Pancreas (tissue), 10 donors: ENCODE measurements at places on chromosomes 16 and 17. TPM values are rescaled to one million over a fixed set of nuclear protein-coding genes. Genes with fewer than 3 reads are reported as not detected.
A peak's percentile ranks its signal among the peaks of the same experiment; 100 is the strongest.

The SLC13A2 gene
- not detected for total RNA-seq

The MYCBPAP gene
- total RNA-seq: 0.43 TPM

The ITGAD gene
- not detected for total RNA-seq

The LDAF1 gene
- total RNA-seq: 12.2 TPM

The MYO15B gene
- total RNA-seq: 32.2 TPM

The TMEM186 gene
- total RNA-seq: 4.7 TPM

The CLEC18A gene
- 1.6 TPM for total RNA-seq

The KRT12 gene
- not detected for total RNA-seq

The EPN2 gene
- 15.9 TPM for total RNA-seq

The KRTAP3-1 gene
- not detected for total RNA-seq

The SOCS3 gene
- total RNA-seq: 27.5 TPM

The SECTM1 gene
- total RNA-seq: 1.0 TPM

The CALB2 gene
- total RNA-seq: 0.19 TPM

The ADAP2 gene
- 13.3 TPM for total RNA-seq

The SEPTIN12 gene
- not detected for total RNA-seq

The KRT25 gene
- not detected for total RNA-seq

The KRT39 gene
- total RNA-seq: not detected

The GAS2L2 gene
- 0.12 TPM for total RNA-seq

GRCh38 chr17:50661795-50662391, 27.2 kb downstream of the ABCC3 start:
- DNase-seq: peak; percentile 72

DNA sequence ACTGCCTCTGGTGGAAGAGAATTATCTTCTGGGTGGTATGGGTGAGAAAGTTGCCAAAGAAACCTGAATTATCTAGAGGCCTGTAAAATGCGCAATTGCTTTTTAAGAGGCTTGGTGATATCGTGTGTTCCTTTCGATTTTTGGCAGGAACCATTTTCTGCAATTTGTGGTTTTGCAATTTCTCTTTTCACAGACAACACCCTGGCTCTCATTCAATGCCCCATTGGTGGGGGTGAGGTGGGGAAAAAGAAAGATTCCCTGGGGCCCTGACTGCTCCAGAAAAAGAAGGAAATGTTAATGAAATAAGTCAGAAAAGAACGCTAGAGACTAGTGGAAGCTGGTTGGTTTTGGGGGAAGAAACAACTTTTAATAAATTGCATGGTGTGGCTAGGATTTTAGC, 77.4 kb downstream of the ANKFN1 start:
- no peak for DNase-seq

- no peak for DNase-seq
Observed at GRCh38 chr17:79478051-79478461, 132.8 kb downstream of the RBFOX3 start.

DNA sequence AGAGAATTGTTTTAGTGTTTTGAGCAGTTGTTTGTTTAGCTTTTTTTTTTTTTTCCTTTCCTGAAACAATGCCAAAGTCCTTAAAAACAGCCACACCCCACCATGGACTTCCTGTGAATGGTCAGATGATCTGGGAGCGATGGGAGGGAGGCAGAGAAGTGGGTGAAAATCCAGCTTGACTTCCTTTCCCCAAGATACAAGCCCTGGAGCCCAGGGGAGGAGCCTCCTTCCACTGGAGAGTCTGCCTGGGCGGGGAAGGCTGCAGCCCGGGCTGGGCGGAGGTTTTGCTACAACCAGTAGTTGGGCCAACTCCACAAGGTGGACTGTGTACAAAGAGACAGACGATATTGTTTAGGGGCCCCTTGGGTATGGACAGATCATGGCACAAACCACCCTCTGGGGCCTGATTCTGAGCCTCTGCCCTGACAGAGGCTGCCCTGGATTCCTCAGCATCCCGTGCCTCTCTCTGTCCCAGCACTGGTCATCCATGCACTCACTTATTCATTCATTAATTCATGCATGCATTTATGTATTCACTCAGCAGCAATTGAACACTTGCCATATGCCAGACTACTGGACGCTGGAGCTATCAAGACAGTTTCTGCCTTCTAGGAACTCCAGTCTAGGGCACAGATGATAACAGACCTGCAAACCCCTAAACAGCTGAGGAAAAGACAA, 29.8 kb downstream of the WSB1 start:
- DNase-seq: peak; percentile 65

DNA sequence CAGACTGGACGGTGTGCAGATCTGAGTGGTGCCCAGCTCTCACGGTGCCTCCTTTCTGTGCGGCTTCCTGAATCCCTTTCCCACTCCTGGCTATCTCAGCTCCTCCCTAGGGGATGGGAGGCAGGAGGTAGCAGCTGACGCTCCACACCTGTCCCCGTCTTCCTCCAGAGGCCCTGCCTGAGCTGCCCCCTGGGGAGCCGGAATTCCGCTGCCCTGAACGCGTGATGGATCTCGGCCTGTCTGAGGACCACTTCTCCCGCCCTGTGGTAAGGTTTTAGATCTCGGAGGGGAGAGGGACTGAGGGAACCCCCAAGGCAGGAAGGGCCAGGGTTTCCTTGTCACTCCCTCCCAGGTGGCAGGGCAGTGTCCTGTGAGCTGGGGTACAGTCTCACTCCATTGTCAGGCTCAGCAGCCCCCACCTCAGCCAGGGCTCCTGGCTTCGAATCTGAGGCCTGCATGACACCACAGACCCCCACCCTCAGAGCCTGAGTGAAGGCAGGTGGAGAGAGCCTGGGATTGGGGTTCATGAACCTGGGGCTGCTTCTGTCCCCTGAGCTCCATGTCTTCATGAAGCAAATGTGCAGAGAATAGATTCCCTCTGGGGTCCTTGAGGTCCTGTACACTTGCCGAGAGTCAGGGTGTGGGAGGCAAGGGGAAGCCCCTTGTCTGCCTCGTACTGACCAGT, 6.6 kb downstream of the DEF8 start:
- no peak for DNase-seq

DNA sequence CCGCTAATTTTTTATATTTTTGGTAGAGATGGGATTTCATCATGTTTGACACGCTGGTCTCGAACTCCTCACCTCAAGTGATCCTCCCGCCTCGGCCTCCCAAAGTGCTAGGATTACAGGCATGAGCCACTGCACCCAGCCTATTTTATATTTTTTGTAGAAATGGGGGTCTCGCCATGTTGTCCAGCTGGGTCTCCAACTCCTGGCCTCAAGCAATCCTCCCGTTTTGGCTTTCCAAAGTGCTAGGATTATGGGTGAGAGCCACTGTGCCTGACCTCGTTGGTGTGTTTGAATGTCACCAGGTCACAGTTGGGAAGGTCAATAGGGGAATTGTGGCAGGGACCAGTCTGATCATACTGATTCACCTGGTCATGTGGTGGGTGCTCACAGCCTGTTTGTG, 56.7 kb upstream of the NKD1 start:
- DNase-seq: no peak

- no peak for DNase-seq
Observed at GRCh38 chr17:10652984-10653659, 4.0 kb downstream of the MYH3 start.

DNA sequence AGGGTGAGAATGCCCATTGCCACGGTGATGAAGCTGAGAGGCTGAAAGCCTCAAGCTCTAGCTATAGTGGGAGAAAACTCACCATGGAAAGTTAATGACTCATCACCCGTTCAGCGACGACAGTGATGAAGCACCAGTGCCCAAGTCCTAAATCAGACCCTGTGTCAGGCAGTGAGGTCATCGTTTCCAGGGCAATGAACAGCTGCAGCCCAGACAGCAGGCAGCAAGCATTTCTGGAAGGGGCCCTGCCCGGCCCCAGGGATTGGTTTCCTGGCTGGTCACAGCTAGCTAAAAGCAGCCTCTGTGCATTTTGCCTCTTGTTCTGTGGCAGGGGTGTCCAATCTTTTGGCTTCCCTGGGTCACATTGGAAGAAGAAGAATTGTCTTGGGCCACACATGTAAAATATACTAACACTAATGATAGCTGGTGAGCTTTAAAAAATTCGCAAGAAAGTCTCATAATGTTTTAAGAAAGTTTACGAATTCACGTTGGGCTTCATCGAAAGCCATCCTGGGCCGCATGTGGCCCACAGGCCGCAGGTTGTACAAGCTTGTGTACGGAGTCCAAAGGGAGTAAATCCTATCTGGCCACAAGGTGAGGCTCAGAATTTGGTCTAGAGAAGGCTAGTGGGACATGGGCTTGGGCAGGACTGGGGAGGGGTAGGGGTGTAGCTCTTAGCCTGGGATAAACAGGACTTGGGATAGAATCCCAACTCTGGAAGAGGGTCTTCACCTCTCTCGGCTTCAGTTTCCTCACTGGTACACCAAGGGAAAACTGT, 40.6 kb downstream of the MIS12 start:
- peak; percentile 52 for DNase-seq

- DNase-seq: no peak
Observed at GRCh38 chr16:24044467-24044866, 208.7 kb downstream of the PRKCB start.

- no peak for DNase-seq
Observed at GRCh38 chr16:62965831-62966230, 929.6 kb upstream of the CDH8 start.

- no peak for DNase-seq
Observed at GRCh38 chr17:52202520-52203080, 44.1 kb upstream of the CA10 start.

GRCh38 chr17:2419486-2419885, 18.6 kb upstream of the MNT start:
- no peak for DNase-seq

DNA sequence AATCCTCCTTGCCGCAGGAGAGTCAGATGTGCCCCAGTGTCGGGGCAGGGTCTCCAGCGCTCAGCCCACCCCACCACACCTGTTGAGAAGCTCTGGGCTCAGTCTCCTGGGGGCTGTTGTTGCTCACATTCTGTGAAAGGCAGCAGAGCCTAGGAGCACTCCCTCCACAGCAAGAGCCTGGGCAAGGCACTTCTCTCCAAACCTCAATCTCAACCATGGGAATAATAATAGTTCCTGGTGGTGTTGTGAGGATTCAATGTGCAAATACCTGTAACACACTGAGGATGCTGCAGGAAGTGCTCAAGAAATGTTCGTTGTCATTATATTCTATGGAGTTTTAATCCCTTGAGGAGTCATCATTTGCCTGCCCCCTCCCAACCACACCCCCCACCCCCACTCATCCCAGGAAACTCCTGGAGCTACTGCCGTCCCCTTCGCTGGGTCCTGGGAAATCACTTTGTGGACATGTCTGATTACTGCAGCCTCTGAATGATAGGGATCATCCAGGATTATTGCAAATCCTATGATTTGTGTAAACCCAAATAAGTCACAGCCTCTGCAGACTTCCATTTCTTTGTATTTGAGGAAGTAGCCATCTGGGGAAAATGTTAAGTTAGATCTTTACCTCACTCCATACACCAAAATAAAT, 61.5 kb downstream of the CCT6B start:
- DNase-seq: no peak

- no peak for DNase-seq
Observed at GRCh38 chr17:66339561-66339960, 37.1 kb downstream of the PRKCA start.

DNA sequence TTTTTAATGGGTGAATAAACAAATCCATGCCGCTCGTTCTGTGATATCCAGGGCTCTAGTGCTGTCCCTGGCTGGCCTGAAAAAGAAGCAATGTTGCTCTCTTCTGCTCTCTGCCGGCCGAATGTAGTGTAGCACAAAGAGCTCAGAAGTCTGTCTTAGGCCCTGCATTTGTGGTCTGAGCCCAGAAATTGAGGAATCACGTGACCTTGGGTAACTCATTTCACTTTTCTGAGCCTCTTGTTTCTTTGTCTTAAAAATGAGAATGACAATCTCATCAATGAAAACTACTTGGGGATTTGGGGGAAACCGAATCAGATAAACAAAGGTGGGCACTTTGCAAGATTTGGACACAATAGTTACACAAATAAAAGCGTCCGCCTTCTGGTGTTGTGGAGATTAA, 381.6 kb upstream of the ASIC2 start:
- peak; percentile 55 for DNase-seq

- no peak for DNase-seq
Observed at GRCh38 chr17:68566442-68566738, 34.8 kb downstream of the FAM20A start.

GRCh38 chr17:3506054-3506453, 30.3 kb downstream of the ASPA start:
- no peak for DNase-seq

- DNase-seq: no peak
Observed at GRCh38 chr17:37327341-37328090, 48.3 kb upstream of the C17orf78 start.

- no peak for DNase-seq
Observed at GRCh38 chr17:10061111-10061845, 137.1 kb downstream of the GAS7 start.

GRCh38 chr16:2026461-2027023, at the start of gene NHERF2:
Gene NHERF2, plus strand, starts transcription at chr16:2026902. Its CDS starts 104 bp downstream, at chr16:2027006.
- peak; percentile 46 for DNase-seq

DNA sequence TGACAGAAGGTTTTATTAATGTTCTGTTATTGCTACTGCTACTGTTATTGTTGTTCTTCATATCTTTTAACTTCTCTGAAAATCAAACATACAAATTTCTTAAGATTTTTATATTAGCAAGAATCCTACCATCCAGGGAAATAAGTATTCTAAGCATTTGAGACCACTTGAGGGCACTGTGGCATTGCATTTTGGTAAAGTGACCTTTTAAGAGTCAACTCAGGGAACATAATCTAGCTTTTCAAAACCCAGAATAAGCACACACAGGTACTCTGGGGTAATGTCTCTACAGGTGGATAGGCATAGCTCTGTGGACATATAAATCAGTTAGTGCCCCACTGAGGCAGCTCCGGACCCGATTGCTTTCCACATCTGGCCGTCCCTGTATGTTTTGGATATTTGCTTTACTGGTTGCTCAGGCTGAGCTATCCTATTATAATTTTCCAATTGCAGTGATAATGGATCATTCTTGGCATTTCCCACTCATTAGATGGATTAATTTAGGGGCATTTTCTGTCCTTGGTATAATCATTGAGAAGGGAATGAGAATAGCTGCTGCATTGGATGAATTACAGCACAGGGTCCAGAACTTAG, 1425.1 kb upstream of the CDH8 start:
- no peak for DNase-seq
